ENCODE measurements at places on chromosomes 4 and X. TPM values are rescaled to one million over a fixed set of nuclear protein-coding genes. Genes with fewer than 3 reads are reported as not detected.

DNA sequence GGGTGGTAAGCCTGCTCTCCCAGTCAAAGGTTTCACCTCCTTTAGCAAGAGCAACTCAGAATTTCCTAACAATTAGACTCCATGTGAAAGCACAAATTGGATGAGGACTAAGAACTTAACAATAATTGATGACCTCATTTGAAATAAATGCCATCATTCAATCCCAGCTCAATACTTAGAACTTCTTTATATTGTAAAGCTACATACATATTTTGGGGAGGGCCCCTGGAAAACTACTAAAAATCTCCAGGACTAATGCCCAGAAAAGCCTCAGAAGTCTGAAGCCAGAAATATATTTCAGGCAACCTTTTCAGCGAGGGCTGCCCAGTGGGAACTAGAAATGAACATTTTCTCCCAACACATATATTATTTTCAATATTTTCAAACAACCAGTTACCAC is 38.1 kb downstream of the AMOT start:
- no peak for DNase-seq

HS3ST1 gene
- total RNA-seq, result 5.3 TPM

GRCh38 chr4:10620935-10621488 is 63.6 kb downstream of the CLNK start:
- DNase-seq, result no peak

DNA sequence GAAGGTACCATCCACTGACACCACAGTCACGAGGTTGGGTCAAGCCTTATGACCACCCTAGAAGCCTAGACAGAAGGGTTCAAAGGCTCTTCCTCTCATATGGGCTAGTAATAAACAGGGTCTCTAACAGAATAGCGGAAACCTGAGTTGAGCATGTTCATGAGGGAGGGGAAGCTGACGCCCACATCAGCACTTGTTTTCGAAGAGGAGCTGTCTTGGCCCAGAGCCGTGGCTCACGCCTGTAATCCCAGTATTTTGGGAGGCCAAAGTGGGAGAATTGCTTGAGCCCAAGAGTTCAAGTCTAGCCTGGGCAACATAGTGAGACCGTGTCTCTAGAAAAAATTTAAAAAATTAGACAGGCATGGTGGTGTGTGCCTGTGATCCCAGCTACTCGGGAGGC is 21.5 kb upstream of the TMSB4X start:
- no peak for DNase-seq

- DNase-seq, result no peak
Observed at GRCh38 chr4:109878355-109878754, 30.4 kb downstream of the LRIT3 start.

CABS1 gene
- total RNA-seq, result not detected

- DNase-seq, result no peak
Observed at GRCh38 chr4:184924516-184924915, 93.8 kb upstream of the HELT start.

NSG1 gene
- total RNA-seq, result 33.4 TPM

TLR6 gene
- 1.2 TPM for total RNA-seq

- no peak for DNase-seq
Observed at GRCh38 chr4:44002368-44002767, 446.2 kb downstream of the KCTD8 start.

- DNase-seq, result no peak
Observed at GRCh38 chr4:8738471-8738931, 133.1 kb downstream of the HMX1 start.

ITGB1BP2 gene
- total RNA-seq, result 1.4 TPM

GRCh38 chr4:165096776-165097175 is 15.9 kb downstream of the TMEM192 start:
- no peak for DNase-seq

CCDC110 gene
- total RNA-seq, result 0.73 TPM

RASL11B gene
- 0.11 TPM for total RNA-seq

DNA sequence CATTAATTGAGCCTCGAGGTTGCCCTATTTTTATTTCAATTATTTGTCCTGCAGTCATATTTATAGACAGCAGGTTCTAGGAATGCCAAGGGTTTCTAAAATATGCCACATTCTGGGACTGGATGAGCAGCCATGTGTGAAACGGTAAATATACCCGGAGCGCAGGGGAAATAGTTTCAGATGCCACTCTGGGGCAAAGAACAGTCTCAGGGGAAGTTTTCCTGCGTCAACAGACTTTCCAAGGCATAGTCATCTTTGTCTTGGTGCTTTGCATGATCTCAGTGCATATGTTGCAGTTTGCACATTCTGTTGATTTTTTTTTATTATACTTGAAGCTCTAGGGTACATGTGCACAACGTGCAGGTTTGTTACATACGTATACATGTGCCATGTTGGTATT is 71.0 kb downstream of the GPAT3 start:
- no peak for DNase-seq

GRCh38 chr4:118927974-118928373 is 39.3 kb downstream of the SYNPO2 start:
- no peak for DNase-seq

- no peak for DNase-seq
Observed at GRCh38 chrX:15749642-15750610, 11.9 kb downstream of the CA5B start.

RAB33B gene
- 29.7 TPM for total RNA-seq

- DNase-seq, result no peak
Observed at GRCh38 chrX:19342331-19342906, 1.3 kb upstream of the PDHA1 start.

DNA sequence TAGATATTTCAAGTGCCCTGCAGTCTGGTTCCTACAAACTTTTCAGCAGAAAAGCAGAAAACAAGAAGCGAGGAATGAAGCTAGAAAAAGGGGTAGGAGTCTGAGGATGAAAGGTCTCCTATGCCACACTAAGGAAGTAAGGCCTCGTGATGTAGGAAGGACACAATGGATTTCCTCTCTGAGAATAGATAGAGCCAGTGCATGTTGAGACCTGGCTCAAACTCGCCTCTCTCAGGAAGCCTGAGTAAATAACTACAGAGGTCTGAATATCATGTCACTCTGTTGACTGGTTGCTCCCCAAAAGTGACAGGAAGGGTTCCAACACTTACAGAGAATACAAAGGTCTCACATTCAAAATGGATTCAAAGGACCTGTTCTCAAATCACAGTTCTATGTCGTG is 93.3 kb downstream of the GRIA3 start:
- no peak for DNase-seq

DNA sequence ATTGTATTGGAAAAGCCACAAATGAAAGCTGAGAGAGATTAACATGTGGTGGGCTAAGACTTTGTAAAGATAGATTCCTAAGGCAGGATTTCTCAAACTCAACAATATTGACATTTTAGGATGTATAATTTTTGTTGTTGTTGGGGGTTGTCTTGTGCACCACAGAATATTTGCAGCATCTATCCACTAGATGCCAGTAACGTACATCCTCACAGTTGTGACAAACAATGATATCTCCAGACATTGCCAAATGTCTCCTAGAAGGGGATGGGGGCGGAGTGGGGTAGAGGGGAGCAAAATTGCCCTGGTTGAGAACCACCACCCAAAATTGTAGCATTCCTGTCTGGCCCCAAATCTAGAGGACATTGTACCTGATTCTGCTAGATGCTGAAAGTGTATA is 14.7 kb upstream of the CBR4 start:
- DNase-seq, result peak; percentile 17

DNA sequence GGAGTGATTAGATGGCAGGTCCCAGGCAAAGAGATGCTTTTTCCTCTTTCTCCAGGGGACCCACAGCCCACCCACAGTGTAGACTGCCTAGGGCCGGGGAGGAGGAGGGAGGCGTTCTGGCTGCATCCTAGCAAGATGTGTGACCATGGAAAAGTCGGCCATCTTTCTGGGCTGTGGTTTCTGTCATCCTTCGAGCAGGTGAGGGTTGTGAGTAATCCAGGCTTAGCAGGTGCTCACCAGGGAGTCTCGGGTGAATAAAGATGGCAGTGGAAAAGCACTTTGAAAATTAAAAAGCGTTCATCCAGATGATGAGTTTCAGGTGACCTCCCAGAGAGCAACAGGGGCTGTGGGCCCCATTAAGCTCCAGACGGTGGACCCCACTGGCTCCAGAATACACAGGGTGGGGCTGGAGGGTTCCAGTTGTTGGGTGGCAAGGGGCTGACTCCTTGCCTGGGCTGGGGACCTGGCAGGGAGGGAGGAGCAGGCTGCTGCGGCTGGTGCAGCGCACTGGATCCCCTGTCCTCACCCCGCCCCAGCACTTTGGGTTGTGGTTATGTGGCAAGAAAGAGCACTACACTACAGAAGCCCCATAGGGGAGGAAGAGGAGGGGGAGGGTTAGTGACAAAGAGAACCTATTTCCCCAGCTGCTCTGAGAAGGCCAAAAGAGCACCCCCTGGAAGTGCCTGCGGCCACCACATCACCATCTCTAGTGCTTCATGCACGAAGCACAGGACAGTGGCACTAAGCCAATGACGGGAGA is 23.7 kb downstream of the ELF4 start:
- no peak for DNase-seq

FAM149A gene
- total RNA-seq, result 0.40 TPM

TCEAL6 gene
- total RNA-seq, result not detected

DNA sequence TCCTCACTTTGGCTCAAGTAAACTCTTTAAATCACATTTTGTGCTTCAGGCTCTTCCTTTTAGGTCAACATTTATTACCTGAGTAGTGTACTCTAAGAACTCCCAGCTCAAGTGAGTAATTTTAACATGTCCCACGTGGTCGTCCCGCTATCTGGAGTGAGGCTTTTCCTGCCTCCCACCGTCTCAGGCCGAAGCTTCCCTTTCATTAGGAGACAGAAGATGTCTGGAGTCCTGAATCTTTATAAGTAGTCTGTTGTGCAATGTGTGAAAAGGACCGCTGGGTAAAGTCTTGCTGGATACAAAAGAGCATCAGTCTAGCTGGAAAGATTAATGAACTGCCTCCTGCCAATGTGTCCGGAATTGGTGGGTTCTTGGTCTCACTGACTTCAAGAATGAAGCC is 117.7 kb upstream of the NEIL3 start:
- no peak for DNase-seq

GRCh38 chrX:103398421-103398864 is 22.1 kb downstream of the BEX3 start:
- DNase-seq, result peak; percentile 22

TLR3 gene
- 7.0 TPM for total RNA-seq

DNA sequence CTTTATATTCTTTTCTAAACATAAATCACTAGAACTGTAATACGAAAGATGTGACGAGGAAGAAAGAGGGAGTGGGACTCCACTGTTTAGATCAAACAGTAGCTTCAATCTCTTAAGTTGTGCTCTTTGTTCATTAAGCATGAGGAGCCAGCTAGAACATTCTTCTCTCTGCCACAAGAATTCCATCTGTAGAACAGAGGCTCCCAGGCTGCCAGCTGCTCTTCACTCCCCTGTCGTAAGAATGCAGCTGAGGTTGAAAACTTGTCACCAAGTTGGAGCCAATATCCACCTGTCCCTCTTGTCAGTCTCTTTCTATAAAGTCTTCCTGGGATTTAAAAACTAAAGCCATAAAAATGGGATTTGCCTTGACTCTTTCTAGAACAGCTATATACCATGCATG is 65.0 kb upstream of the SEC24B start:
- no peak for DNase-seq

GRCh38 chr4:111601671-111602070 is 543.6 kb upstream of the FAM241A start:
- no peak for DNase-seq

GRCh38 chr4:39978904-39979303 is 1.2 kb upstream of the PDS5A start:
- DNase-seq, result no peak

TMEM35A gene
- total RNA-seq, result 3.1 TPM

DNA sequence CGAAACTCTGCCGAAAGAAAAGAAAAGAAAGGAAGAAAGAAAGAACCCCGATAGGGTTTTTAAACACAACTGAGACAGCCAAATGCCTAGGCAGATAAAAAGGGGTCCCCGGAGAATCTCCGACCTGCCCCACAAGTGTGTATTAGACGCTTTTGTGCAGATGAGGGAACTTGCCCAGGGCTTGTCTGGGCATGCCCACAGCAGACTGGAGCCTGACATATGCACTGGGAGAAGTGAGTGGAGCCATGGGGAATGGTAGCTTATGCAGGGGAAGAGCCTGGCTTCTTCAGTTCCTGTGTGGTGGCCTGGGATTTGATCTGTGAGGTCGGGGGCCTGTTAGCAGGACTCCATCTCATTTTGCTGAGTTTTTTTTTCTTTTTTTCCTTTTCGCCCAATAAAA is 199.0 kb downstream of the GPC3 start:
- no peak for DNase-seq

LRIT3 gene
- total RNA-seq, result not detected

DNA sequence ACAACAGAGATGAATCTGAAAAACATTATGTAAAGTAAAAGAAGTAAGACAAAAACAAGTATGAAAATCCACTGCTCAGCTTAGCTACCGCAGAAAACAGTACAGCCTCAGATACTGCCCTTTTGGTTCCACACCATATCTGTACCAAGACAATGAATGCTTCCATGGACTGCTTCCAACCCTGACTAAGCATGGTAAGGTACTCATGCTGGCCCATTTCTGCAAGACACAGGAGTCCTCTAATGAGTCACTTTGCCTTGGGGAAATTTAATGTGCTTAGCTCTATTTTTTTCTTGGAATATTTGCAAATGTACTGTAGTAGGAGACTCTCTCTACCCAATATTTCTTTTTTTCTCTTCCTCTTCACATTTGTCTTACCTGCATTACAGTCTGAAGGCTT is 931.7 kb upstream of the HS3ST1 start:
- DNase-seq, result no peak

DNA sequence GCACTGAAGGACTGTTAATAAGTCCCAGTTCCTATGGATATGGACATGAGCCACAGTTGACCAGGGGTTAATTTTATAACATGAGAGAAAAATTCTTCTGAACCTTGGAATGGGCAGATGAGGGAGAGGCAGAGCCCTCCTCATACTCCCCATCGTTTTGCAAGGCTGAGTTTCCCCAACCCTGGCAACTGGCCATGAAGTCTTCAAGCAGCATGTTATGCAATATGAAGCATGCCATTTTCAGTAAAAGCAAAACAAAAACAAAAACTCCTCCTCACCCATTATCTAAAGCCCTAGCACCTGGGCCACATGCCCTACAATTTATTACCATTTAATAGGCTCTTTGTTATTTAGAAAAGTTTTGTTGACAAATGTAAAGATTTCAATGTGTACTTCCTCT is 64.5 kb downstream of the GPC4 start:
- DNase-seq, result no peak

DNA sequence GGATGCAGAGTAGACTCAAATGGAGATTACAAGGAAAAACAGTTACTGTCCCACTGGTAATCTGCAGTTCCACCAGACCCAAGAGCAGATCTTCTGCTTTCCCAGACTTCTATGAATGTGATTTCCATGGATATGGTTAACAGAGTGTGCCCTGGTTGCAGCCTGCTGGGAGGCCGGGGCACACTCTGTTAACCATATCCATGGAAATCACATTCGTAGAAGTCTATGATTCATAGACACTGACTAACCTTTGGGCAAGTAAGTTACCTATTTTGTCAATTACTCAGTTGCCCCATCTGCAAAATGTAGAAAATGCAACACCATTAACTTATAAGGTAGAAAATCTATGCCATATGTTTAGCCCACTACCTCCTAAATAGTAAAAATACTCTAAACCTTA is 443.1 kb upstream of the PITX2 start:
- DNase-seq, result no peak
